ENCODE measurements at places on chromosomes 3 and 15.

DNA sequence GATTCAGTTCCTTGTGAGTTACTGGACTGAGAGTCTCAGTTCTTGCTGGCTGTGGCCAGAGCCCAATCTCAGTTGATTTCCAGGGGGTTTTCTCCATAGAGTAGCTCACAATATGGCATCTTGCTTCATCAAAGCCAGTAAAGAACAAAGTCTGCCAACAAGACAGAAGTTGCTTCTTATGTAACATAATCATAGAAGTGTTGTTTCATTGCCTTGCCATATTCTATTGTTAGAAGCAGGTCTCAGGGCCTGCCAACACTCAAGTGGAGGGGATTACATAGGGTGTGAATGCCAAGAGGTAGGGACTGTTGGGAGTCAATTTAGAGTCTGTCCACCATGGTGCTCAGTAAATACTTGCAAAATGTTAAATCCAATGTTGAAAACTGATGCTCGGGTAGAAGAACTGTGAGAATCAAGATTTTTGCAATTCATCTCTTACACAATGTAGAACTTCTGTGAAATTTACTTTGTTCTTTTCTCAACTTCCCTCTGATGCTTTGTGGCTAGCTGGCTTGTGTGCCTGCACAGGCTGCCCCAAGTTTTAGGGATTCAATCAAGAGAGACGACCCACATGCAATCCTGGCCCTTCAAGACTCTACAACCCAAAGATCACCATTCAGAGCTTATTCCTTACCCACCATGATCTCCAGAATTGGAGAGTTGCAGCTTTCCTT, 13.3 kb upstream of the PXYLP1 start:
- DNase-seq: no peak

GRCh38 chr3:115663414-115663813, 40.1 kb downstream of the GAP43 start:
- DNase-seq: no peak

DNA sequence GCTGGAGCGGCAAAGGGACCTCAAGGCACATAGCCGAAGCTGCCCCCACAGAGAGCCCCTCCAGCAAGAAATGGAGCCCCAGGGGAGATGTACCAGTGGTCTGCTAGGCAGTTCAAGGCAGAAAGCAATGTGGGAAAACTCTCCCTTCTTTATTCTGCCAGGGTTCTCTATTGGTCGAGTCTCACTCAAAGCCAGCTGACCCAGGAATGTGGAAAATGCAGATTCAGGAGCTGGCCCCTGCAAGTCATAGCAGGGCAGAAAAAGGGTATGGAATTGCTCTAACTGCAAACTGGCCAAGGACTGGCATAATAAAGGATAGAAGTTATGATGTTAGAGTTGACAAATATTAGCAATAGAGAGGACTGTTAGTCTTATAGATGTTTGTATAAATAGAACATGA, 4.0 kb upstream of the TOPAZ1 start:
- no peak for DNase-seq

GRCh38 chr3:71464613-71465012, 118.9 kb downstream of the FOXP1 start:
- DNase-seq: no peak

- DNase-seq: no peak
These were observed 69.4 kb downstream of the CPN2 start for GRCh38 chr3:194281766-194282165.

DNA sequence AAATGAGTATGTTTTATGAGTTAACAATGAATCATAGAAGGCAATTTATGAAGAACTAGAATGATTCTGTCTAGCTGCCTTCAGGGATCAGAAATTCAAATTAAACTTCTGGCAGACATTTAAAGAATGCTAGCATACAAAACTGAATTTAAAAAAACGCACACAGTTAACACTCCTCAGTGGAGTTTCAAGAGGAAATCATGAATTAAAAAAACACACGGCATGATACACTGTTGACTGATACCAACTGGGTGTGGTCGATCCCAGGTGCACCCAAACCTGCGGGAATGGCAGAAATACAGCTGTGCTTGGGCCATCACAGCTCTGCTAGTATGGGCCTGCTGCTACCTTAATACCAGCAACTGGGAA, 526.0 kb downstream of the FOXP1 start:
- no peak for DNase-seq

DNA sequence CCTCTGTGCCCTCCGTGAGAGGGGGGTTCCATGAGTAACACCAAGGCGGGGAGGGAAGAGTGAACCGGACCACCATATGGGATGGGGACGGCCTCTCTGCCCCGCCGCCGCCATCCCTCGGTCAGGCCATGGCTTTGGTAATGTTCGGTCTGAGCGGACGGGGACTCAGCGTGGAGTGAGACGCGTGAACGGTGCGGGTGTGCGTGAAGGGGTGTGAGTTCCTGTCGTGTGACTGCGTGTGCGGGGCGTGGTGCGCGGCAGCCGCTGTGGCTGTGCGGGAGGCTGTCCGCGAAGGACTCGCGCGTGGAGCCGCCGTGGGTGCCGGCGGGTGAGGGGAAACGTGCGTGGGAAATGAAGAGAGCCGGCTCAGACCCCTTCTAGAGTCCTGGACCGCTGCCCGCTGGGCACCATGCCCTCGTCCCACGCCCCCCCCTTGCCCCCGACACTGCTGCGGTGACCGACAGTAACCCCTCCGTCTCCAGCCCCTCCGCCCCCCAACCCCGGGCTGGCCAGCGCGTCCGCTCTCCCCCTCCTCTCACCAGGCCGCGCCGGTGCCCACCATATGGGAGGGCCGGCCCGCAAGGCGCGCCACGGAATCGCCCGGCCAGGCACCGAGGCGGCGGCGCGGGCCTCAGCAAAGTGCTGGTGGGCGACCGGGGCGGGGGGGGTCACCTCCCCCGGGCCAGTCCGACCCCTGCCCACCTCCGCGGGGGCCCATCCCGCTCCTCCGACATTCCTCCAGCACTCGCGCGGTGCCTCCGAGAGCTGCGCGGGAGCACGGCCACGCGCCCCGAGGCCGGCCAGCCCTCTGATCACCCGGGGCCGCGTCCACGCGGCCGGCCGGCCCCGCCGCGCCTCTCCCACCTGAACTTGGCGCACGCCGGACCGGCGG, 589 bp downstream of the KLF15 start:
- DNase-seq: no peak

- no peak for DNase-seq
These were observed 6.0 kb downstream of the MECOM start for GRCh38 chr3:169657351-169658124.

Measured in AG04450 (cell line).